ENCODE measurements at places on chromosomes 5 and 9.

DNA sequence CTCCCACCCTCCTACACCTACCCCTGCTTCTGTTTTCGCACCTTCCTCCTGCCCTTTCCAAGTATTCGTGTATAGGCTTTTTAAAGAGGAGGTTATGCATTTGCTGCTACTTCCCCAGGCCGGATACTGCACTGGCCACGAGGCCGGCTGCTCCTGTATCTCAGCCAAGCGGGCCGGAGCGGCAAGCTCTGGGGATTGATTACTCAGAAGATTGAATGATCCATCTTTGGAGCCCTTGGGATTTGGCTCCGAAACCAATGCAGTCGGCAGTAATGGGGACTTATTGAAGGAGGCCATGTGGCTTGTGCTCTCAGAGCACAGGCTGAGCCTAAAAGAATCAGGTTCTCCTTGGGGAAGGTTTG, 405.3 kb downstream of the TLE4 start:
- no peak for DNase-seq

DNA sequence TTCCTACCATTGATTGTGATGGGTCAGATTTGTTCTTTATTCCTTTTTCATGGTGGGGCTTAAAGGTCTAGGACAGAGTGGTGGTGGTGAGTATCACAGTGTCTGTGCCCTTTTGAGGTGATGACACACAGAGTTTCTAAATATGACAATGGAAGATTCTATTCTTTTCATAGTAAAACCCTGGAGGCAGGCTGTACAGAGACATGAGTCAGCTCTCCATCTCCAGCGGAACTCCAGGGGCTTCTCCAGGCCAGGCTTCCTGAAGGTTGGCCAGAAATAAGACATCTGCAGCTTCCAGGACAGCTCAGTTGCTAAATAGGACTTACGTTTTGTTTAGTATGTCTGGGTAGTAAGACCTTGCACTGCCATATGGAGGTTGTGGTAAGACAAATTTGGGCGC, 229.5 kb downstream of the CD180 start:
- DNase-seq = no peak

DNA sequence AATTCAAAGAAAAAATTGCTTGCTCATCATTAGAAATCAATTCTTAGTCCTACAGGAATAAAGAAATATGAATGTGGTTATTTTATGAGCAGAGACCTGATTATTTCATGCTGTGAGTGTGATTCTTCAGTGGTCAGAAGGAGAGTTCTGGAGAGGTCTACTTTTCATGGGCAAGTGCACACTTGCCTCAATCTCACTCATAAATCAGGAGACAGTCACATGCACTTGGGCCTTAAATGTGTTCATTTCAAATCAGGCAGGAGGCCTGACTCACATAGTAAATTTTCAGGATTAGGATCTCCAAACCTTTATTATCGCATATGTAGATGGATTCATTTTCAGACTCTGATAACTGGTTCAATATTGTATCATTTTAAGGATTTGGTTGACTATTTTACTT, 323.2 kb upstream of the CCNH start:
- DNase-seq = no peak

DNA sequence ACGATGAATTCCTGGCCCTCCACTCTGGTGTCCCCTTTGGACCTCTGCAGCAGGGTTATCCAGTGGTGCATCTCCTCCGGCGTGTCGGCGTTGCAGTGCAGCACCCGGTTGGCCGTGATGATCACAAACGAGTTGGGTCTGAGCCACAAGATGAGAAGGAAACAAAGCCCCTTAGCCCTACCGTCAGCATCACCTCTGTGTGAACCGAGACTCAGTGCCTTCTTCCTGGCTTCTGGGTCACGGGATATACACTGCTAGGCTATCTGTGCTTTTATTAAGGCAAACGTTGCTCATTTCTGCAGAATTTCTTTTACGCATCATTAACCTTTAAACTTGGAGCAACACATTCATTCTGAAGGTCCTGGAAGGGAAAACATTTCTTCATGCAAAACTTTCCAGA, 65.1 kb upstream of the RETREG1 start:
- no peak for DNase-seq

DNA sequence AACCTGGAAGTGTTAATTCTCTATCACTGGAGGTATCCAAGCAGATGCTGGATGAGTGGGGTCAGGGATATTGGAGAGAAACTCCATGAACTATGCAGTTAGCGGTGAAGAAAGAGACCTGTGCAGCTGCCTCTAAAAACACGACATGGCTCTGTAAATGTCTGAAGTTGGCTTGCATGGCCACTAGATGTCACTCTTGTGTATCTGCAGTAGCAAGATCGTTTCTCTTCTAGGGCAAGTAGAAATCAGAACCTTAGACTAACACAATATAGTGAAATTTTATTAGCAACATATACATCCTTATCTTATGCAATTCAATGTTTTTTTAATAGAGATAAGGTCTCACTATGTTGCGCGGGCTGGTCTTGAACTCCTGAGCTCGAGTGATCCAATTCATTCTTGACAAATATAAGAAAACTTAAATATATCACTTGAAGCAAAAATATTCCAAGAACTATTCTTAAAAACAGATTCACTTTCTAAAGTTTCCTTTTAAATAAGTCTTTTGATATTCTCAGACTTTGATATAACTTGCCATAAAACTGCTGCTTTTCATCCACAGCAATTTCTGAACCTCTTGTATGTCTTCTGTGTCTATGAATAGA, 2.9 kb downstream of the OR2S2 start:
- DNase-seq = peak; percentile 76

- DNase-seq = no peak
Measured at GRCh38 chr5:14453481-14453880, 128.1 kb upstream of the OTULINL start.

GRCh38 chr5:32044939-32045338, 129.2 kb downstream of the GOLPH3 start:
- DNase-seq = no peak
